ENCODE measurements at places on chromosomes 1 and 21. TPM values are rescaled to one million over a fixed set of nuclear protein-coding genes. Genes with fewer than 3 reads are reported as not detected.

CAPZB gene
- 40.3 TPM for total RNA-seq

RHD gene
- total RNA-seq, result 0.25 TPM

ADGRL2 gene
- total RNA-seq, result 72.8 TPM

WNT9A gene
- 2.5 TPM for total RNA-seq

TPTE gene
- total RNA-seq, result not detected

TMEM51 gene
- 0.98 TPM for total RNA-seq

C1QA gene
- 3.2 TPM for total RNA-seq

GCSAML gene
- under 0.01 TPM for total RNA-seq

SLC5A9 gene
- not detected for total RNA-seq

LENEP gene
- total RNA-seq, result not detected

KIF17 gene
- 5.2 TPM for total RNA-seq

ERICH3 gene
- total RNA-seq, result 15.0 TPM

FRRS1 gene
- total RNA-seq, result 1.5 TPM

ATP1A2 gene
- total RNA-seq, result 93.2 TPM

COL24A1 gene
- 0.74 TPM for total RNA-seq

TENT5C gene
- 4.2 TPM for total RNA-seq

DNASE2B gene
- not detected for total RNA-seq

LCE1B gene
- not detected for total RNA-seq

OLFML2B gene
- total RNA-seq, result 1.2 TPM

MIA3 gene
- total RNA-seq, result 43.3 TPM

PRDX1 gene
- total RNA-seq, result 120 TPM

TCHH gene
- total RNA-seq, result 0.25 TPM

HSD3B2 gene
- total RNA-seq, result not detected

SHISA4 gene
- 17.2 TPM for total RNA-seq

TLCD4 gene
- total RNA-seq, result 9.1 TPM

CYP2J2 gene
- 0.49 TPM for total RNA-seq

FAM229A gene
- total RNA-seq, result 2.2 TPM

GJB4 gene
- total RNA-seq, result not detected

UMODL1 gene
- total RNA-seq, result not detected

SYT2 gene
- 0.98 TPM for total RNA-seq

CYP4A22 gene
- total RNA-seq, result not detected

CXADR gene
- 255 TPM for total RNA-seq

IPP gene
- 10.3 TPM for total RNA-seq

ANKRD34A gene
- 1.7 TPM for total RNA-seq

GSTM5 gene
- total RNA-seq, result 1.7 TPM

UTS2 gene
- not detected for total RNA-seq

OR2T33 gene
- total RNA-seq, result not detected

SRGAP2C gene
- 32.5 TPM for total RNA-seq

BEND5 gene
- 12.0 TPM for total RNA-seq

CFAP107 gene
- not detected for total RNA-seq
